Omental fat pad (tissue), 4 donors: ENCODE measurements at places on chromosomes 6 and 20. TPM values are rescaled to one million over a fixed set of nuclear protein-coding genes. Genes with fewer than 3 reads are reported as not detected.

- DNase-seq, result no peak
Observed at GRCh38 chr6:132511831-132512220, 1.1 kb downstream of the STX7 start.

Gene CD93
- 175 TPM for total RNA-seq

- no peak for DNase-seq
Observed at GRCh38 chr6:10850728-10851127, 12.4 kb upstream of the MAK start.

- DNase-seq, result no peak
Observed at GRCh38 chr20:49559411-49560081, 8.4 kb downstream of the PTGIS start.

GRCh38 chr6:142886431-142887170 lies 58.4 kb downstream of the HIVEP2 start:
- no peak for DNase-seq

DNA sequence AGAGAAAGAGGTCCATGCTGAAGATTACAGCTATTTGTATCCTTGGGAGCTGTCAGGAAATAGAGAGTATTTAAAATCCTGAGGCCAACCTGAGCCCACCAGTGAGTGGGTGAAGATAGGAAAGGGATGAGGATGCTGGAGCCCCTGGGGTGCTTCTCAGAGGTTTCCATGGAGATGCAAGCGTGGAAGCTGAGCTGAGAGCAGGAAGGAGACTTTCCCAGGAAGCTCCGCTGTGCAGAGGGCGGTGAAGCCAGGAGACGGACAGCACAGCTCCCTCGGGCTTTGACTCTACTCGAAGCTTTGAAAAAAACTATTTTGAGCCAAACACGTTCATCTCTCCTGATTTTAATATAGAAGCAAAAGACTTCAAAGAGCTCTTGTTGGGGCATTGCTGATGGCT lies 222.1 kb downstream of the SMOC2 start:
- no peak for DNase-seq

Gene STMND1
- not detected for total RNA-seq

DNA sequence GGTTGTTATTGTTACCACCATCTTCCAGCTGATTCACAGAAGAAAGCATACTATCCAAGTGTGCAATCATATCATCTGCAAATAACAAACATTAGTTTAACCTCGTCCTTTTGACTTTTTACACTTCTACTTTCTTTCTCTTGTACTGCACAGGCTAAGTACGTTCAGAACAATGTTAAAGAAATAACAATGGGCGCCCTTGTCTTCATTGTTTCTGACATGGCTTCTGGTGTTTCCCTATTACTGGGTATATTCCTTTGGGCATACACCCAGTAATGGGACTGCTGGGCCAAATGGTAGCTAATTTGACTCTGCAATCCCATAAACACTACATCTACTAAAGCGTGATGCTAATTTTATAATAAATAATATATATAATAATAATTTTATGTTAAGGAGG lies 146.7 kb downstream of the GJA10 start:
- DNase-seq, result no peak

Gene TMEM74B
- total RNA-seq, result 1.7 TPM

- DNase-seq, result no peak
Observed at GRCh38 chr6:127219869-127220268, 46.8 kb upstream of the RNF146 start.

GRCh38 chr20:15911581-15911980 lies 661.7 kb downstream of the KIF16B start:
- no peak for DNase-seq

- no peak for DNase-seq
Observed at GRCh38 chr6:111474106-111474505, 8.9 kb downstream of the REV3L start.

DNA sequence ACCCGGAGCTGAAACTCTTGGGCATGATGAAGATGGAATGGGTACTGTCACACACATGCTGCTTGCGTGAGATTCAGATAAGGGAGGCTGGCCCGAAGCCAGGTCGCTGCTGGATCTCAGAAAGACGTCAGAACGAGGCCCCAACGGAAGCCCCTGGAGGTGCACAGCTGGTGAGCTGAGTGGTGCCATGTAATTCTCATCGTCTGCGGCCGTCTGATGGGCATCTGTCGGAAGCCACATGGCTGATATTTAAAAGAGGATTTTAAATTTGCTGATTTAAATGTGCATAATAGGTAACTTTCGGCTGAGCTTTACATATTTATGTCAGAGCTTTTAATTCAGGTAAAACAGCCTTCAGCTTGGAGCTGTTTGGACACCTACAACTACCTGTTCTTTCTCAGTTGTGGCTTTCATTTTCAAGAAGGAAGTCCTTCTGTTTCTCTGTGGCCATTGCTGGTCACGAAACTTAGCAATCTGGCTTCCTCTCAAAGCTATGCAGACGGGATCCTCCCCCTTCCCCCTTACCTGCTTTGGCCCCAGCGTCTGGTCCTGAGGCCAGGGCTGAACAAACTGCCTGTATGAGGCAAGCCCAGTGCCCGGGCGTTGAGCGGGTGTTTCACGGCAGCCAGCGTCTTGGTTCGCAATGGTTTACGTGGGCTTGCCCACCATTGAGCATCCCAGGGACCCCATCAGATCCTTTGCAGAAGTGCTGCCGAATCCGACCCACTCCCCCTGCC lies 9.2 kb downstream of the SLCO4A1 start:
- peak; percentile 69 for DNase-seq

- DNase-seq, result no peak
Observed at GRCh38 chr20:10321138-10321717, 102.6 kb downstream of the SNAP25 start.

DNA sequence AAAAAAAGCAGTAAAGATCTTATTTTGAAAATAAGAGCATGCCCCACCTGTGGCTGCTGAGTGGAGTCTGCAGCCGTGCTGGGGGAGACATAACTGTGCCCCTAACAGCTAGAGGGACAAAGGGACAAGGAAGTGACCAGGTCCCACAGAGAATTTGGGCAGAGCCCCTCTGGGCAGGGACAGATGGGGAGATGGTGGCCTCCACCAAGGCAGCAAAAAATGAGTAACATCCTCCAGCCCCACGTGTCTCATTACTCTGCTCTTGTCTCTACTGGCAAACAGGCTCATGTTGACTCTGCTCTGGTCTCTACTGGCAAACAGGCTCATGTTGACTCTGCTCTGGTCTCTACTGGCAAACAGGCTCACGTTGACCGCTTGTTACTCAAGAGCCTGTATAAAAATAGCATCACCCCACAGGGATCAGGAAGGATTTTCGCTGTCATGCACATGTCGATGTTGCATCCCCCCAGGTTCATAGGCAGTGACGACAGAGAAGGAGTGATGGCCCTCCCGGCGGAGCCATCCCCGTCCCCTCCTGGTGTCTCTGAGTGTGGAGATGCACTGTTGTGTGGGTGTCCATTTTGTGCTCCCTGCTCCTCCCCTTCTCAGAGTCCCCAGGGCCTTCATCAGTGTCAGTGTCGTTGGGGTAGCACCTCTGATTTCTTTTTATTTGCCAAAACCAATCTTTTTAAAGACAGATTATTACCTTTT lies 17.3 kb upstream of the PCMTD2 start:
- no peak for DNase-seq
